NCI-H510A (cell line): ENCODE measurements at places on chromosomes 6 and 20.

DNA sequence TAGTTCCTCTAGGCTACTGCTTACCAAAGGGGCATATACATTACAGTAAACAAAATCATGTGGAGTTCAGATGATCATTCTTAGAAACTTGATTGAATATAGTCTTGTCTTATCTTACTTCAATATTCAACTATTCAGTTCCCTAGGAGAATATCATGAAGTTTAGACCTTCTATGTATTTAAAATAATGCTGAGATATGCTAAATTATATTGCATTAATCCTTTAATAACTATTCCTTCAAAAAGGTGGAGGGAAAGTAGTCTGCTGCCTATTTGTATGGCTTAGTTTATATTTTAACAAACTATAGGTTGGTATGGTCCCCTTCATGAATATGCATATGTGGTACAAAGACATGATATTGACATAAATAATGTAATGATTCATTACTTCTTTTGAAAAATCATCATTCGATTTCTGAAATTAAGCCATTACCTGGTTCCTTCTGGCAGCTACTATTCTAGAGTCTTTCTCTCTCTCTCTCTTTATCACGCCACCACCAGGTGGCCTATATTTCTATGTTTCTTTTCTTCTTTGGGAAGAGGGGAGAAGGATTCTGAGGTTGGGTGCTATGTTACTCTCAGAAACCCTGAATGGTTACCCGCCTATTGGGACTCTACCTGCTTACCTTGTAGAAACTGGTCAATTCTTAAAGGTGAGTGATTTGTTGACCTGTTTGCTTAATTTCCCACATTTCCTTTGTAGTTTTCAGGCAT is 855.8 kb downstream of the HACE1 start:
- no peak for DNase-seq

DNA sequence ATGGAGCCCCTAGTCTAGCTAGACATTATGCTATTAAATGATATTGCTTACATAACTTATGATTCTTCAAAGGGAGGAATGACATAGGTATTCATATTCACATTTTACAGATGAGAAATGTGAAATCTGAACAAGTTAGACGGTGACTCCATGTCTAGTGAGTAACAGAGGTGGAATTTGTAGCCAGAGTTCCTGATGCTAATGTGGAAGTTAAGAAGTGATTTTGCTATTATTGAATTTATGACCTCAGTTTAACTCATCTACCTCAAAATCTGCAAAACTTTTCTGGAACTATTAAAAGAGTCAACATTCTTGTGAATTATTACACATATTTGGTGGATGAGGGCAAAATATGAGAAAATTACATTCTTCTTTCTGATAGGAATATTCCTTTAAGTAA is 347.6 kb upstream of the MMS22L start:
- DNase-seq = no peak

DNA sequence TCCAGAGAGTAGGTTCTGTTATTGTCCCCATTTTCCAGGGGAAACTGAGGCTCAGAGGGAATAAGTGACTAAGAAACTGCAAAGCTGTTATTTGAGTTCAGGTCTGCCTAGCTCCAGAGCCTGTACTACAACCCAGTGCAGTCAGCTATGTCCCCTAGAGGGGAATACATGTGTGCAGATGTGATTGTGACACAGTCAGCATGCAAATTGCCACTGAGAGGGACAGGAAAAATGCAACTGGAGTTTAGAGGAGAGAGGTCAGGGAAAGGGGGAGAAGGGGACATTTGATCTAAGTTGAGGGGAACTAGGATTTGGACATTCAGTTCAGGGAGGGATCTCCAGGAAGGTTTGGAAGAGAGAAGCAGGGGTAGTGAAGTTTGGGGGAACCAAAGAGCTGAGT is 38.6 kb upstream of the EPB41L1 start:
- DNase-seq = no peak

DNA sequence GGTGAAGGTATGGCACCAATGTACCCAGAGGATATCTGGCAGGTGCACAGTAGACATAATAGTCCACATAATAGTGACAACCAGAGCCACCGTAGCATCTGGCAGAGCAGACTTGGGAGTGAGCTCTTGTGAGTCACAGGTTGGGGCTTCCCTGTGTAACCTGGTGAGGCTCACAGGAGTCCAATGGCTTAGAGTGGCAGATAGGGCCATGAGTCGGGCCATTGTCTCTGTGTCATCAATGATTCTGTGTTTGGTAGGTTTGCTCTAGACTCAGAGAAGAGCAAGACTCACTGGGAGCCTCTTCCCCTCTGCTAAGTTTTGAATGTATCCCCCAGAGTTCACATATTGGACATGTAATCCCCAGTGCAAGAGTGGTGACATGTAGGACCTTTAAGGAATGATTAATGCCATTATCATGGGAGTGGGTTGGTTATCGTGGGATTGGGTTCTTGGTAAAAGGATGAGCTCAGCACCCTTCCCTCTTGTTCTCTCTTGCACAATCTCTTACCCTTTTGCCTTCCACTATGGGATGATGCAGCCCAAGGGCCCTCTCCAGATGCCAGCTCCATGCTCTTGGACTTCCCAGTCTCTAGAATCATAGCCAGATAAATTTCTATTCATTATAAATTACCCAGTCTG is 22.6 kb upstream of the SIRPA start:
- DNase-seq = no peak

GRCh38 chr6:55916188-55916587 is 40.8 kb upstream of the BMP5 start:
- DNase-seq = no peak

DNA sequence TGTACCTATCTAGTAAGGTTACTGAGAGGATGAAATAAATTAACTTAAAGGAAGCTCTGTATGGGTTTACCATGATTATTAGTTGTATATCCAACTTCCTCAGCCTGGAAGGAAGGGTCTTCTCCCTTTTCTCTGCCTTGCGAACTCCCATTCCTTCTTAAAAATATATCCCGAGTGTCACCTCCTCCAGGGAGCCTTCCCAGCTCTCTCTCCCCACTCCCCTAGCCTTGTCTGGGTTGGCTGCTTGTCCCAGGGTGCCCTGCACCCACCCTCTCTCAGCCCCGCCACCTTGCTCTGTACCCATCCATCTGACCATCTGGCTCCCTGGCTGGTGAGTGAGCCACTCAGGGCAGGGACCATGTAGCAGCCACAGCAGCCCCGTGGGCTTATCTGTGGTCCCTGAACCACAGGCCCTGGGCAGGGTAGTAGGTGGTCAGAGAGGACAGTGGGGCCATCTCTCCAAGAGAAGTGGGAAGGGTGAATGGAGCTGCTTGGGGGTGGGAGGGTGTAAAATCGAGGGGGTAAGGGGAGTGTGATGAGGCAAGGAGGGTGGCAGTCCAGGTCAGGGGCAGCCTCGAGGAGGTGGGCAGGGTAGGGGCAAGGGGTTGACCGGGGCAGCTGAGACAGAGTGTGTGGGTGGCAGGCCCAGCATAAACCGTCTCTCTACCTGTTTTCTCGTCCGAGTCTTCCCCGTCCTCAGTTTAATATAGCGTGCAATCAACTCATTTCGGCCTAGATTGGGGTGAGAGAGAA is 12.8 kb downstream of the TEAD3 start:
- DNase-seq = no peak

- no peak for DNase-seq
Observed at GRCh38 chr20:4220756-4221155, 205.4 kb upstream of the RNF24 start.

- DNase-seq = no peak
Observed at GRCh38 chr6:71510057-71510713, 221.6 kb downstream of the OGFRL1 start.
